Suppressor macrophage (primary cell): ENCODE measurements at places on chromosomes 5 and 9.

DNA sequence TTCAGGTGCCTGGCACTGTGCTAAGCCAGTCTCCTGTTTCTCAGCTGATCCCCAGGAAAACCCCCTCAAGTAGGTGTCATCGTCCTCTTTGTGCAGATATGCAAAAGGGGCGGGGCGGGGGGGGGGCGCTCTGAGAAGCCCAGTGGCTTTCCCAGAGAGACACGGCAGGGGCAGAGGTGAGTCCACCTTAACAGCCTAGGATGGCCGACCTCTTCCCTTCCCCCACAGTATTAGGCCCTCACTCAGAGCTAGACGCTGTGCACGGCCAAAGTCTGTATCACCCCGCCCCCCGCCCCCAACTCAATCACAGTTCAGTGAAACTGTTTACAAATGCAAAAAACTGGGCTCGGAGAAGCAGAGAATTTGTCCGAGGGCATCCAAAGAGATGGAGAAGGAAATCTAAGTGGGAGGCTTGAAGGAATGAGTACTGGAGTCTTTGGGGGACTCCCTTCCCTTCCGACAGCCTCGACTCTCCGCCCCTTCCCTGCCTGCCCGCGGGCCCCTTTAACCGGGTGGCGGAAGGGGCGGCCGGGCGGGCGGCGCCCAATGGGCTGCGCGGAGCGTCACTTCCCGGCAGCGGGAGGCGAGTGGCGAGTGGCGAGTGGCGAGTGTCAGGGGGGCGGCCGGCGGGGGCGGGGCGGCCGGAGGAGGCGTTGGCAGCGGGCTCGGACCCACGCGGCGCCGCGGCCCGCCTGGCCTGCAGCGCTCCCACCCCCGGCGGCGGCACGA, at the start of gene ERGIC1:
Gene ERGIC1 (plus strand): TSS at position 566 of the 729 bp plus-strand sequence. CDS start 163 bp downstream, at position 729.
- peak; percentile 95 for DNase-seq

GRCh38 chr9:126494264-126494663, 119.5 kb upstream of the LMX1B start:
- DNase-seq, result no peak

- DNase-seq, result no peak
Measured at GRCh38 chr5:54171645-54172384, 138.6 kb downstream of the ARL15 start.

DNA sequence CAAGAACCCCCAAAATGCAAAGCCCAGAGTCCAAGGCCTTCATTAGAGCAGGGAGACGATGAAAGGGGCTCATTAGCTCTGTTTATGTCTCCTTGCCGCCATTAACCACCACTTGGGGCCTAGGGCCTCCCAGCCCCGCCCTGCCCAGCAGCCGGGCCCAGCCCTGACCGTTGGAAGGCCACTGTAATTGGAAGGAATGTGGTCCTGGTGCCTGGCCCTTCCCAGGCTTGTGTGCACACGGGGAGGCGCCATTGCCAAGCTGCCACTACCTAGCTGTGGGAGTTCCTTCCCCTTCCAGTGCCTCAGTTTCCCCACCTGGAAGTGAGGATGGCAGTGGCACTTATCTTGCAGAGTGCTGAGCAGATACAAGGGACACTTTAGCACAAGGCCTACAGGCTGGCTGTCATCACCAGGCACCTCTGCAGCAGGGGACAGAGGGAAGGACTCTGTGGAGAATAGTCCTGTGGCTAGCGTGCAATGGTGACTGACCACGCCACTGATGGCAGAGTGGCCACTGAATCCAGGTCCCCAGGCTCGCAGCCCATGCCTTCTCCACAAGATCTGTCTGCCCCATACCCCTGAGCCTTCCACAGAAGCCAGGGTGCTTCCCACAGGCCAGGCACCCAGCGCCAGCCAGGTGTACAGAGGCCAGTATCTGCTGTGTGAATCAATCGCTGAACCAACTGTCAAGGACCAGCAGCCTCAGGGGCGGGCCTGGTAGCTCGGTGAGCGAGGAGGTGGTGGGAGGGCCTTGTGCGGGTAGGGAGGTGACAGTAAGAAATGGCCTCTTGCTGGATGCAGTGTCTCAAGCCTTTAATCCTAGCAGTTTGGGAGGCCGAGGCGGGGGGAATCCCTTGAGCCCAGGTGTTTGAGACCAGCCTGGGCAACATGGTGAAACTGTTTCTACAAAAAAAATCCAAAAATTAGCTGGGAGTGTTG, 20.8 kb downstream of the GBGT1 start:
- DNase-seq, result no peak

GRCh38 chr9:133707065-133707762, 30.9 kb downstream of the SARDH start:
- DNase-seq, result peak; percentile 63

DNA sequence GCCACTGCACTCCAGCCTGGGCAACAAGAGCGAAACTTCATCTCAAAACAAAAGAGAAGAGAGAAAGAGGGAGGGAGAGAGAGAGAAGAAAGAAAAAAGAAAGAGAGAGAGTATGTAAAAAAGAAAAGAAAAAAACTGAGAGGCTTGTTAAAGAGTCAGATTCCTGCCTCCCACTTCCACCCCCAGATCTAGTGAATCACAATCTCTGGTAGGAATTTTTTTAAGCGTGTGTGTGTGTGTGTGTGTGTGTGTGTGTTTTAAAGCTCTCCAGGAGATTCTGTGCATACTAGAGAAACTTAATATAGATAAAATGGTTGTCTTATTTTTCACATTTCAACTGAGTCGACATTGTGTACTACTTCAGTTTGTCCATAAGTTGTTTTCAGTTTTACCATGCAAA, 32.0 kb downstream of the SAR1B start:
- no peak for DNase-seq
